ENCODE measurements at places on chromosomes 2 and 18.

- DNase-seq = no peak
Measured at GRCh38 chr2:204504594-204504993, 40.7 kb upstream of the PARD3B start.

GRCh38 chr18:59837586-59837985, 62.2 kb upstream of the PMAIP1 start:
- peak; percentile 52 for DNase-seq

GRCh38 chr2:134636714-134637113, 82.1 kb downstream of the TMEM163 start:
- no peak for DNase-seq

GRCh38 chr18:55573386-55573785, 14.6 kb downstream of the TCF4 start:
- no peak for DNase-seq

GRCh38 chr2:238027591-238028415, 33.0 kb upstream of the SCLY start:
- no peak for DNase-seq

DNA sequence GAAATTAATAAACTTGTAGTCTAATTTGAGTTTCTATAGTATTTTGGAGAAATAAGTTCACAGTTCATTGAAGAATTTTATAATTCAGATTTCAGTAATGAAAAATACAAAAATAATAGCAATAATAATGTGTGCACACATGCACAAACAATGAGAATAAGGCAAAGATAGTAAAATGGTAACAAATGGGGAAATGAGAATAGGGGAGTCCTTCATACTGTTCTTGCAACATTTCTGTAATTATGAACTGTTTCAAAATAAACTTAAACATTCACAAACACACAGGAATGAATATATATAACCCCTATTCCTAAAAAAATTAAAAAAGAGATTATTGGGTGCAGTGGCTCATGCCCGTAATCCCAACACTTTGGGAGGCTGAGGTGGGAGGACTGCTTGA, 63.9 kb downstream of the SPRED2 start:
- no peak for DNase-seq

DNA sequence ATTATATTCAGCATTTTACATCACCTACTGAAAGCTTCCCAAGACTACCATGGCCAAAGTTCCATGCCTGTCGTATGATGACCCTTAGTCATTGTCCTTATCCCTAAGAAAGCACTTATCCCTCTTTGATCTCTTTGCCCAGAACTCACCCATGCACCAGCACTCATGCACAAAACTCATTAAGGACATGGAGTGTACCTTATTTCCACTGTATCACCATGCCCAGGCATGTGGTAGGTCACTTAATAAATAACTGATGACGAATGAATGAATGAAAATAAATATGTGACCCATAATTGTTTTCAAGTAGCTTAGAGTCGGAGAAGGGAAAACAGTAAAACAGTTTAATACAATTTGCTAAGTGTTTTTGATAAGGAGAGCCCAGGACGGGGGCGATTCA, 220.1 kb downstream of the IKZF2 start:
- no peak for DNase-seq

DNA sequence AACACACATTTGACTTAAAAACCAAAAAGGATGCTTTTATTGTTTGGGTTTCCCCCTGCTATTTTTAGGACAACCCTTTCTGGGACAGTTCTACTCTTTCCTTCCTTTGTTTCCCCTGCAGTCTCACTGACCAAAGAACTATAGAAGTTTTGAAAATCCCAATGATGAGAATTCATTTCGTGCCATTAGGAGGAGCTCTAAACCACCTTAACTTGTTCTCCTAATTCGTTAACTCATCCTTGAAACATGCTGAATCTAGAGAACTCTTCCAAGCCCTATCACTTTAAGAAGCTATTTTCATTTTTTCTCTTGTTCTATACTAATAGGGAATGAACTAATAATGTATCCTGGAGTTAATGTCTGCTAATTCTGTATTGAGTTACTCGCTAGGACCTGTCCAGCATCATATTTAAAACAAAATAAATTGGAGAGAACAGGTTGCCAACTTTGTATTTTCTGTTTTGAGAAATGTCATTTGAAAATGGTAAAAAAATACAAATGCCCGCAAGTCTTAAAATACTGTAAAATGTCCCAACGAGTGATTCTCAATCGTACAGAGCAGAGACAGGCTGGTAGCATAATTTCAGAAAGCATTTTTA, 62.9 kb downstream of the AFTPH start:
- no peak for DNase-seq

GRCh38 chr2:12432985-12433625, 283.6 kb upstream of the TRIB2 start:
- DNase-seq = no peak

DNA sequence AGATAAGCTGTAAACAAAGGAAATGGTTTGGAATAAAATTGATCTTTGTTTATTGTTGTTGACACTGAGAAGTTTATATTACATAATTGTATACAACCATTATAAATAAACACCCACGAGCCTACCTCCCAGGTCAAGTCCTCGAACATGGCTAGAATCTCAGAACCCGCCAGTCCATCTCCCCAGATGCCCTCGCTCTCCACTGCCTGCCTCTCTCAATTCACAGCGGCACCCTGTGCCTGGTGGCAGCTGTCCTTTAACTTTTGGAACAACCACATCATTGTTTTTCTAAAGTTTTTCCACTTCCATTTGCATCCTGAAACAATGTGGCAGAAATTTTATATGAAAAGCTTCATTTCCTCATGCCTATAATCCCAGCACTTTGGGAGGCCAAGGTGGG, 52.2 kb upstream of the OTOS start:
- DNase-seq = no peak

DNA sequence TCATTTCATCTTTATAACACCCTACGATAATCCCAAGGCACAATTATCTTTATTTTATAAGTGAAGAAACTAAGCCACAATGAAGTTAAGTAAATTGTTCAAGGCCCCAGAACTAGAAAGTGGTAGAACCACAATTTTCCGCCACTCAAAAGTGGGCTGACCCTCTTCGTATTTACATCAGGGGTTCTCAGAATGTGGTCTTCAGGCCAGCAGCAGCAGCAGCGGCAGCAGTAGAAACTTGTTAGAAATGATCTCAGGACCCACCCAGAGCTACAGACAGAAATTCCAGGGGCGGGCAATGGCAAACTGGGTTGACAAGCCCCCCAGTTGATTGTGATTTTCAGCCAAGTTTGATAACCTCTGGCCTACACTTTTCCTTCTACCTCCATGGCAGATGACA, 62.8 kb downstream of the LBH start:
- no peak for DNase-seq

GRCh38 chr2:232892843-232893242, 22.8 kb downstream of the SNORC start:
- no peak for DNase-seq

- no peak for DNase-seq
Measured at GRCh38 chr2:163133602-163134001, 295.0 kb upstream of the KCNH7 start.

GRCh38 chr2:33763671-33764310, 164.7 kb upstream of the FAM98A start:
- no peak for DNase-seq

- DNase-seq = no peak
Measured at GRCh38 chr2:196143730-196144131, 27.6 kb downstream of the STK17B start.

DNA sequence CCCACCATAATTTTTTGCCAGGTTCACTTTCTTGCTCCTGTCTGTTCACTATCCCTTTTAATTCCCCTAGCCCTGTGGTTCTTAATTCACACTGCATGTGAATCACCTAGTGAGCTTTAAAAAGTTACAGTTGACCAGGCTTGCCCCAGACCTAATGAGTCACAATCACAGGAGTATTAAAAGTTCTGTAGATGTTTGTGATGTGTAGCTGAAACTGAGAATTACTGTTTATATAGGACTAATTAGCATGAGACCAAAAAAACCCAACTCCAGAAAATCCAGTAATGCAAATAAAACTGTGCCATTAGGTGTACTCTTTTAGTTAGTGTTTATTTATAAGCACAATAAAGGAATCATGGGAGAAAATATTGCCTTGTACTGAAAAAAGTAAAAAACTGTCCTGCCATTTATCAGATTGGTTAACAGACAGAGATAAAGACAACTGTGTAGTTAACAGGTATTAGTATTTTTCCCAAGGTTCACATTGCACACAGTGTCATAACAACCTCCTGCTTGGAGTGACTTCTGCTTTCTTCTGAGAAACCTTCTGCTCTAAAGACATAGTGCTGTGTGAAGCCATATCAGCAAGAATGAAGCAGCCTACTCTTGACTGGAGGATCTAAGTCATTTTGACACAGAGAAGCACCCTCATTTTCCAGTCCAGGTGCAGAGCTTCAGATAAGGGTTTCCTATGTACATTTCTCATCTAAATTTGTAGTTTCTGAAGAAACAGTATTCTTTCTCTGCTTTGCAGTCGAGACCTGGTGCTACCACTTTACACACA, 39.0 kb downstream of the VAPA start:
- no peak for DNase-seq

DNA sequence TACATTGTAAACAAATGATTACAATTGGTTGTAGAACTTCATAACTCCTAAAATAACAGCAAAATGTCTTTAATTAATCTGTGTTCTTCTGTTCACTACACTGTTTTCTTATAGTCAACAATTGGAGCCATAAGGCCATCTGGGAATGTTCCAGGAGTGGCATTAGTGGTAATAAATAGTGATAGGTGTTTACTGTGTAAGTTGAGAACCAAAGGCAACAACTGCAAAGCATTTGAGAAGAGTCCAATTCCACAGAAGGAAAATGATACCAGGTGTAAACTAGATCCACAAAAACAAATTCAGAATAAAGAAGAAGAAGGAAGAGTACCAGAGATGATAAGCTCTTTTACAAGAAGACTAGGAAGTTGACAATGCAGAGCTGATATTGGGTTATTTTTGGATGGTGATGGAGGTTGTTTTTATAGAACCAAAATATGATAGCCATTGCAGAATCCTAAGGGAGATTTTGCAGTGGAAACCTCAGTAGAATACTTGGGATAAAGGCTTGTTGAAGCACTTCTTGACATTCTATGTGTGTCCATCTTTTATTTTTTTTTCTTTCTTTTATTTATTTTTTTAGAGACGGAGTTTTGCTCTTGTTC, 52.9 kb downstream of the ANTXR1 start:
- DNase-seq = no peak
